Activated CD4-positive, alpha-beta T cell treated with anti-CD3 and anti-CD28 coated beads, Interleukin-2, amount 50 U/mL, for 24 hours (primary cell): ENCODE measurements at places on chromosomes 2 and 18.
A peak's percentile ranks its signal among the peaks of the same experiment; 100 is the strongest.

- no peak for DNase-seq
Observed at GRCh38 chr18:23926571-23926970, 88.0 kb upstream of the TTC39C start.

- DNase-seq = no peak
Observed at GRCh38 chr2:6947929-6948676, 30.9 kb downstream of the RNF144A start.

GRCh38 chr2:48270209-48270608, 259.7 kb upstream of the STON1 start:
- DNase-seq = no peak

- DNase-seq = peak; percentile 53
Observed at GRCh38 chr18:35949903-35950627, 22.4 kb upstream of the RMP24 start.
